ENCODE measurements at places on chromosomes 3 and 15. TPM values are rescaled to one million over a fixed set of nuclear protein-coding genes. Genes with fewer than 3 reads are reported as not detected.

GRCh38 chr15:93036951-93037819 is 51.8 kb downstream of the RGMA start:
- DNase-seq, result peak; percentile 12

- DNase-seq, result peak; percentile 91
Measured at GRCh38 chr15:68333775-68334470, 56.4 kb downstream of the FEM1B start.

APBA2 gene
- total RNA-seq, result 11.2 TPM

DNA sequence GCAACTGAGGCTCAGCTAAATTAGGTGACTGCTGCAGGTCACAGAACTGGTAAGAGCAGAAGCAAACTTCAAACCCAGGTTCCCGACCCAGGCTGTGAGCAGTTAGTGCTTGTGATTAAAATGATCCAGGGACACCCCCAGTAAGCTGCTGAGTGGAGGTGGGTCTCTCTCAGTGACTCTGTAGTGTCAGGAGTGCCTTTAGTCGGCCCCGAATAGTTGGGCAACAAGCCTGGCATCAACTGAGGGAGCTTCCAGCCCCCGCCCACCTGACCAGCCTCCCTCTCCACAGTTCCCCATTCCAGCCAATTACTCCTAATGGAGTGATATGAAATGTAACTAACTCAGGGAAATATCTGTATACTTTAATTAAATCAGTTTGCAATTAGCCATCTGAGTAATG is 168.0 kb upstream of the SMAD3 start:
- DNase-seq, result no peak

- no peak for DNase-seq
Measured at GRCh38 chr3:192057261-192057660, 596.3 kb downstream of the PYDC2 start.
